Kidney epithelial cell (primary cell): ENCODE measurements at places on chromosomes 1 and 21.

GRCh38 chr1:226216056-226216455, 7.4 kb upstream of the MIXL1 start:
- no peak for DNase-seq

- no peak for DNase-seq
These were observed 16.7 kb downstream of the SLC25A33 start for GRCh38 chr1:9555942-9556341.

DNA sequence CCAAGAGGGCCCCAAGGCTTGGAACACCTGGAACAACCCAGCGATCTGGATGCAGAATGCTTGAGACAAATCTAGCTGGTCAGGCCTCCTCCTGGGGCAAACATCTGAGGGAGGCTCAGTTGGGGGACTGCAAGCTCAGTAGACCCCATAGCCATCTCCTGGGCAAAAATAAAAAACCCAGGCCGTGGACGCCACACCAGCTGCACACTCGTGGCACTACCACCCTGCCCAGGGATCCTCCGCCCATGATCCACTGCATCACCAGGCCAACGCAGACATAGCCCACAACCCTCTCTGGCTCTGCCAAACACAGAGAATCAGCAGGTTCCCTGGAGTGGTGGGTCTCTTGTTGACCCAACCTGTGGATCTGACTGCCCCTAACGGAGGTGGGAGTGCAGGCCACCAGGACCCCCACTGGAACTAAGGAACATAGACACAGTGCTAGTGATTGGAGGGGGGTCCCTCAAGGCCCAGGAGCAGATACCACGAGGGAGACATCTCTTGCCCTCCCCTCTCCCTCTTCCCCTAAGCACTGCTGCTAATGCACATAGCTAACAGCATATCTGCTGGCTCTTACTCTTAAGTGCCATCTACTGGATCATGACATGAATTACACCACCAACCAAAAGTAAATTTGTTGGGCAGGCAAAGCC, 147.2 kb downstream of the CHD1L start:
- DNase-seq = no peak

DNA sequence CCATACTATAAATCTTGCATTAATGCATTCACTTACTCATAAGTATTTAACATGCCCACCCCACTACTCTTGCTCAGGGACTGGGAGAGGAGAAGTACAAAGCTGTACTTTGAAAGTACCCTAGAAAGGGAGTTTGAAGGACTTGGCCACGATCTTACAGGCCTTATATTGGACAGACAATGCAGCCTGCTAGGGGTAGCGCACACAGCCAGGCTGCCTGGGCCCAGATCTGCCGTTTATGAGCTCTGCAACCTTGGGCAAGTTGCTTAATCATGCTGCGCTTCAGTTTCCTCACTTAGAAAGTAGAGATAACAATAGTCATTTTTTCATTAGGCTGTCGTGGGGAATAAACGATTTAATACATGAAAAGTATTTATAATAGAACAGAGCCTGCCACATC, 110.1 kb downstream of the CDC7 start:
- DNase-seq = no peak

GRCh38 chr1:244328476-244328875, 123.2 kb downstream of the ADSS2 start:
- DNase-seq = no peak
